ENCODE measurements at places on chromosomes 3 and 15. TPM values are rescaled to one million over a fixed set of nuclear protein-coding genes. Genes with fewer than 3 reads are reported as not detected.

DNA sequence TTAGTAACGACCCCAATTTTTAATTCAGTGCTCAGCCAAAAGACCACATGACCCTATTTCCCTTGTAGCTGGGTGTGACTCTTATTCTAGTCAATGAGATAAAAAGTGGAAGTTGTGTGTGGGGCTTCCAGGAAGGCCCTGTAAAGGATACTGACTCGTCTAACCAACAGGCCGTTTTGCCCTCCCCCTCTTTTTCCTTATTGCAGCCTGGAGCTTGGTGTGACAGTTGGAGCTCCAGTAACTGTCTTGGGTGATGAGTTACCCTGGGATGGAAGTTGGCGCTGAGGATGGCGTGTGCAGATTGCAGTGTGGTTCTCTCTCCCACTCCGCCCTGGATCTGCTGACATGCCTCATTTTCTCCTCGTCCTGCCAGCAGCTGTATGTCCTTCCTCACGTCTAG lies 209.3 kb upstream of the PROK2 start:
- H3K36me3 ChIP-seq: no peaks in the 10 kb centered on the region
- no peak overlapping the region for H3K4me3 ChIP-seq
- no peak overlapping the region for H3K27ac ChIP-seq
- no peak for DNase-seq
- H3K27me3 ChIP-seq: no peaks in the 10 kb centered on the region
- no peaks in the 10 kb centered on the region for H3K4me1 ChIP-seq

The MYRIP gene
- polyA plus RNA-seq: 3.1 TPM

DNA sequence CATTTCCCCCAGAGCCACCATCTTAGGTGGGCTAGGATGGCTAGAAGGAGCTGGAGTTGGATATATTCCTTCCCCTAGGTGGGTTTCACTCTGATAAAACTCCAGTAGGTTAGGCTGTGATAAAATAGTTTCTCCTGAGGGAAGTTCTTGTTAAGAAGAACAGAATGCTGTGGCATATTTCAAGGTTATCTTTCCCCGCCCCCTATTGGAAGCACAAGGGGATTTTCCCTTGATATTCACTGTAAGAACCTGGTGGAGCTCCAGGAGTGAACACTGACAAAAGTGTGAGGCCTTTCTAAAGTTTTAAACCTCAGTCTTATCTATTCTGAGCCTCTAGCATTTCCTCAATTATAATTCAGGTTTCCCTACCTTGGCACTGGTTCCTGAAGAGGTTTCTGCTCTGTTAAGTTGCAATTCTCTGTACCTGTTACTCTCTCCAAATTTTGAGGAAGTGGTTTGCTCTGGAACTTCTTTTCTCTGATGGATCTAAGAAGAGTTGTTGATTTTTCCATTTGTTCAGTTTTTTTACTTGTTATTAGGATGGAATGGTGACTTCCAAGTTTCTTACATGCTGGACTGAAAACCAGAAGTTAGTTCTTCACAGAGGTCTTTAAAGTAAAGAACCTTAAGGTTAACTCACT lies 113.5 kb downstream of the GMPS start:
- no peaks in the 10 kb centered on the region for H3K27me3 ChIP-seq
- no peaks in the 10 kb centered on the region for H3K36me3 ChIP-seq
- DNase-seq: no peak

GRCh38 chr3:178768072-178768864 lies 232.0 kb downstream of the KCNMB2 start:
- H3K4me3 ChIP-seq: no peak overlapping the region
- DNase-seq: no peak
- H3K36me3 ChIP-seq: no peaks in the 10 kb centered on the region
- H3K27me3 ChIP-seq: no peaks in the 10 kb centered on the region
- H3K4me1 ChIP-seq: no peaks in the 10 kb centered on the region
- H3K27ac ChIP-seq: no peak overlapping the region

The CHAC1 gene
- 1.4 TPM for polyA plus RNA-seq

DNA sequence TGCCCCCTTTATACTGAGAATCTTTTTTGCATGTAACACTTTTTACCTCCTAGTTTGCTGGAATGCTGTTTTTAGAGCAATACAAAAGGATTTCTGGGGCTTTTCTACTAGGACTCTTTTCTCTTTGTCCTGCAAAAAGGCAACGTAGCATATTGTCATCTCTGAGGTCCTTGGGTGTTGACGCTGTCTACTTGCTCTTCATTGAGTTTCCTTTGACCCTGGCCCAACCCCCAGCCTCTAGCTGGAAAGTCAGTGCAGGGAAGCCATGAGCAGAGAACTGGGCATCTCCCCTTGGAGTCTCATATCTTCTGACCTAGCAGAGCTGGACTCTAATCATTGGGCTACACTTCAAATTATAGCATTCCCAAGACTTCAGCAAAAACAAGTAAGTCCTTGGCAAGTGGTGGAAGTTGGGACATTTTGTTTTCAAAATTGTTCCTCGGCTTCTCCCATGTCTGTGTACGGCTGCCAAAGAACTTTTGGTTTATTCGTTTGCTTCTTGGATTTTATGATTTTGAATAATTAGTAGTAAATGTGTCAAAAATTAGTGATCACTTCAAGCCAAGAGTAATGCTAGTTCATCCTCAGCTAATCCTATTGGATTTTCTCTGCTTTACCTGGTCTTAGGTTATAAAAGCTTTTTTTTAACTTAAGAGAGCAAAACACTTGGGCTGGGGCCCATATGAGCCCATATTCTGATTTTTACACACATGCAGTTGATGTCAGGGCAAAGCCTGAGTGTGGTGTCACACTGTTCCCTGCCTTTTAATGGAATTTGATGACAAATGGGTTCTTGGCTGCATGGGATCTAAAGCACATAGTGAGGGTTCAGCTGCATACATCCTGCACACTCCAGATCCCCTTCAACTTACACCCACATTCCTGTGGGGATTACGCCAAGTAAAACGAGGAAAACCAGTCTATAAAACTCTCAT lies 419.5 kb upstream of the C2CD4B start:
- no peak overlapping the region for H3K4me3 ChIP-seq
- H3K36me3 ChIP-seq: peaks cover 3% of the 10 kb centered on the region
- H3K27ac ChIP-seq: no peak overlapping the region
- H3K27me3 ChIP-seq: no peaks in the 10 kb centered on the region
- no peak for DNase-seq
- peaks cover 10% of the 10 kb centered on the region for H3K4me1 ChIP-seq

The TNIK gene
- polyA plus RNA-seq: 32.3 TPM

DNA sequence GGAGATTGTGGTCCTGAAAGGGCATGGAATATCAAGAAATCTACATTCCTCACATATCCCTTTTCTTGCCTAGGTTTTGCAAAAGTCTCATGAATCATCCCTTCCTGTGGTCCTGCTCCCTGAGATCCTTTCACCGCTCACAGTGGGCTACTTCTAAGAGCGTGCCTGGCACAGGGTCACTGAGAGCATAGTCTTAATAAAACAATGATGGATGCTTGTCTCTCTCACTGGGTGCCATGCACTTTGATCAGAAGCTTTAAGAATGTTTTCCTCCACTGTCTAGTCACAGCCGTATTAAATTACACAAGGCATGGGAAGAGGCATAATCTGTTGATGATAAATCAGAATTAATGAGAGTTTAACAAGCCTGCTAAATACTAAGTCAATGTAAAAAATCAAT lies 269.7 kb upstream of the ATP10A start:
- no peak overlapping the region for H3K4me3 ChIP-seq
- no peaks in the 10 kb centered on the region for H3K27me3 ChIP-seq
- no peaks in the 10 kb centered on the region for H3K4me1 ChIP-seq
- H3K27ac ChIP-seq: no peak overlapping the region

DNA sequence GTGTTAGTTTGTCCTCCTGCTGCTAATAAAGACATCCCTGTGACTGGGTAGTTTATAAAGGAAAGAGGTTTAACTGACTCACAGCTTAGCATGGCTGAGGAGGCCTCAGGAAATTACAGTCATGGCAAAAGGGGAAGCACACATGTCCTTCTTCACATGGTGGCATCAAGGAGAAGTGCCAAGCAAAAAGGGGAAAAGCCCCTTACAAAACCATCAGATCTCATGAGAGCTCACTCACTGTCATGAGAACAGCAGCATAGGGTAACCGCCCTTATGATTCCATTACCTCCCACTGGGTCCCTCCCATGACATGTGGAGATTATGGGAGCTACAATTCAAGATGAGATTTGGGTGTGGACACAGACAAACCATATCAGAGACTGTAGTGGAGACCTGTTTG lies 27.0 kb downstream of the TM2D3 start:
- H3K27me3 ChIP-seq: no peaks in the 10 kb centered on the region
- H3K4me1 ChIP-seq: no peaks in the 10 kb centered on the region
- no peak for DNase-seq
- no peak overlapping the region for H3K4me3 ChIP-seq
- H3K36me3 ChIP-seq: no peaks in the 10 kb centered on the region
- no peak overlapping the region for H3K27ac ChIP-seq

DNA sequence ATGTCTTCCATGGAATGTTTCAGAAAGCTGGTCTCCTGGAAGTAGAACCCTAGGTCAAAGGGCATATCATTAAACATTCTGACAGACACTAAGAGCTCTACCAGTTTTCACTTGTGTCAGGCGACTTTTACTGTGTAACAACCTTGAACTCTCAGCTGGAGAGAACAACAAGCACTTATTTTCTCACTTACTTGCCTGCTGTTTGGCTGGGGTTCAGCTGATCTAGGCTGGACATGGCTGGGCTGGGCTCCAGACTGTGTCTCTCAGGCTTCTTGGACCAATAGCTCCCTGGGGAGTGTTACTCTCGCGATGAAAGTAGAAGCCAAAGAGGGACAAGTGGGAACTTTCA lies 527.3 kb downstream of the SHQ1 start:
- H3K4me1 ChIP-seq: no peaks in the 10 kb centered on the region
- no peak overlapping the region for H3K27ac ChIP-seq
- H3K4me3 ChIP-seq: no peak overlapping the region
- H3K27me3 ChIP-seq: no peaks in the 10 kb centered on the region

DNA sequence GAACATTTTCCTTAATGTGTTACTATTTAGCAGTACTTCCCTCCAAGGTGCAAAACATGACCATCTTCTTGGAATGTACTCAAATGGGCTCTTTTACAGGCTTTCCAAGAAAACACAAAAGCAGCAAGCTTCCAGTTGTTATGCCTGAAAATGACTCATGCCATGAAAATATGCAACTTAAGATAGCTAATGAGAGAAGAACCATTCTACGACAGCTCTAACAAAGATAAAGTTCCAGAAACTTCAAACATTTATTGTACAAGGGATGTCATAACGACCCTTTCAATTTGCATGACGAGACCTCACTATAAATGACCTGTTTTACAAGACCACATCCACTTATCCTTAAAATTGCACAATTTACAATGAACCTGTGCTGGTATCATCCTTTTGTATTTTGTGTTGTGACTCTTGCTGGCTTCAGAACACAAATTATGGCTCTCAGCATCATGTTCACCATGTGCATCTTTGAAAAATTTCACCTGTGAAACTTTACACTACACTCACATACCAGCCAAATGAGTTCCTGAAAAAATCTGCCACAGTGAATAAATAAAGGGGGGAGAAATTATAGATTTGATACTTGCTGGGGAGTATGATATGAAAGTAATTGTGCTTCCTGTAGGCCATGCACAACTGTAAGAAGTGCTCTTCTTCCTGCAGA lies 433.7 kb downstream of the MAGI1 start:
- no peak overlapping the region for H3K27ac ChIP-seq
- no peak for DNase-seq
- no peak overlapping the region for H3K4me3 ChIP-seq
- no peaks in the 10 kb centered on the region for H3K27me3 ChIP-seq
- no peaks in the 10 kb centered on the region for H3K36me3 ChIP-seq
- no peaks in the 10 kb centered on the region for H3K4me1 ChIP-seq

The CHRFAM7A gene
- 3.2 TPM for polyA plus RNA-seq
